ENCODE measurements at places on chromosomes 2 and 18. TPM values are rescaled to one million over a fixed set of nuclear protein-coding genes. Genes with fewer than 3 reads are reported as not detected.

HRH4 gene
- not detected for polyA plus RNA-seq

MALL gene
- polyA plus RNA-seq: 61.6 TPM

NDC80 gene
- 16.0 TPM for polyA plus RNA-seq

C2orf78 gene
- polyA plus RNA-seq: not detected

SLC14A1 gene
- polyA plus RNA-seq: 0.53 TPM

VWC2L gene
- not detected for polyA plus RNA-seq

DLX2 gene
- 6.0 TPM for polyA plus RNA-seq

GRCh38 chr2:239000500-239001073 is 152.7 kb downstream of the TWIST2 start:
- no peaks in the 10 kb centered on the region for H3K27me3 ChIP-seq
- H3K36me3 ChIP-seq: no peaks in the 10 kb centered on the region
- H3K4me3 ChIP-seq: no peak overlapping the region
- DNase-seq: no peak

DNA sequence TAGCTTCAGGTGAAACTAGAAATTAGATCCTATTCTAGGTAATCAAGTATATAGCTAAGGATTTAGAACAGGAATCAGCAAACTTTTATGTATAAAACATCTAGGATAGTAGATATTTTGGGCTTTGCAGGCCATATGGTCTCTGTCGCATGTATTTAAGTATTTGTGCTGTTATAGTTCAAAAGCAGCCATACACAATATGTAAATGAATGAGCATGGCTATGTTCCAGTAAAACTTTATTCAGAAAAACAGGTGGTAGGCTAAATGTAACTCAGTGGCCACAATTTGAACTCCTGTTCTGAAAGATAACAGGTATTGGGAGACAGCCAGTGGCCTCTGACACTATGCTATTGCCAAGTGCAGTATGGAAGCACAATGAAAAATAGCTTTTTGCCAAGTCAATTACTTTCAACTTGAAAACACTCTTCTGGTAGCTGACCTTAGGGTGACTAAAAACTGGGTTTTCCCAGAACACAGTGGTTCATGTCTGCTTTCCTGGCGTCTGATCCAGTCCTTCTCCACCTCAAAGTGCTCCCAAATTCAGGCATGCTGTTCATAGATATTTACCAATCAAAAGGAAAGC is 304.7 kb upstream of the SYT4 start:
- H3K4me3 ChIP-seq: no peak overlapping the region
- no peaks in the 10 kb centered on the region for H3K36me3 ChIP-seq
- H3K27me3 ChIP-seq: peaks cover 24% of the 10 kb centered on the region
- no peak for DNase-seq

GRCh38 chr2:28400921-28401320 is 8.3 kb downstream of the FOSL2 start:
- no peak overlapping the region for H3K4me3 ChIP-seq
- DNase-seq: no peak
- peak overlapping the region; percentile 98 for H3K27ac ChIP-seq

GRCh38 chr2:54891909-54892308 is 158.3 kb downstream of the RTN4 start:
- no peaks in the 10 kb centered on the region for H3K36me3 ChIP-seq
- no peak overlapping the region for H3K27ac ChIP-seq
- no peaks in the 10 kb centered on the region for H3K27me3 ChIP-seq
- DNase-seq: peak; percentile 62

DNA sequence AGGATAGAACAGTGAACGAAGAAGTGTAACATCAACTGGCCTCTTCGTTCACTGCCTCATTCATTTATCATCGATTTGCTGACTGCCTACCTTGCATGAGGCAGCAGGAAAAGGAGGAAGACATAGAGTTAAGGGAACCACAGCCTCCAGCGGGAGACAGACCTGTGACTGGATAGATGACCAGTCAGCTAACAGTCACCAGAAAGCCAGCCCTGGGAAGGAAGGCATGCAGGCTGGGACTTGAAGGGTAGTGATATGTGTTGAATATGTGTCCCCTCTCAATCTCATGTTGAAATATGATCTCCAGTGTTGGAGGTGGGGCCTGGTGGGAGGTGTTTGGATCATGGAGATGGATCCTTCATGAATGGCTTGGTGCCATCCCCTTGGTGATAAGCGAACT is 58.3 kb downstream of the CTIF start:
- DNase-seq: no peak
- H3K27ac ChIP-seq: no peak overlapping the region
- peaks cover 12% of the 10 kb centered on the region for H3K4me1 ChIP-seq
- H3K36me3 ChIP-seq: no peaks in the 10 kb centered on the region
- H3K27me3 ChIP-seq: no peaks in the 10 kb centered on the region
- H3K4me3 ChIP-seq: no peak overlapping the region

DNA sequence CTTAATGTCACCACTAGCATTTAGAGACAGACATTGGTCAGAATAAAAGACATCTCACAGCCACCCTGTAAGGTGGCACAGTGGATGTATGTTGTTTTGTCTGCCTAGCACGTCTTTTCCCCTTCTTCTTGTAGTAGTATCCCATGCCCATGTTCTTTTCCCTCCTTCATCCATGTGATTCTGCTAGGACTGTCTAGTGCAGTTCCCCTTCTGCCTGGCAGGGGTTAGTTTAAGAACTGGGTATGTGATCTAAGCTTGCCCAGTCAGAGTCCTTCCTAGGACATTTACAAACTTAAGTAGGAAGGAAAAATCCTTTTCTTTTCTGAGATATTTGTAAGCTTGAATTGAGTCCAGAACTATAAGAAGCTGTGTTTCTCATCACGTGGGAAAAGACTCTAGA is 172.3 kb downstream of the BABAM2 start:
- H3K4me1 ChIP-seq: peaks cover 19% of the 10 kb centered on the region
- no peak for DNase-seq
- no peak overlapping the region for H3K27ac ChIP-seq
- no peaks in the 10 kb centered on the region for H3K27me3 ChIP-seq
- H3K36me3 ChIP-seq: no peaks in the 10 kb centered on the region

DNA sequence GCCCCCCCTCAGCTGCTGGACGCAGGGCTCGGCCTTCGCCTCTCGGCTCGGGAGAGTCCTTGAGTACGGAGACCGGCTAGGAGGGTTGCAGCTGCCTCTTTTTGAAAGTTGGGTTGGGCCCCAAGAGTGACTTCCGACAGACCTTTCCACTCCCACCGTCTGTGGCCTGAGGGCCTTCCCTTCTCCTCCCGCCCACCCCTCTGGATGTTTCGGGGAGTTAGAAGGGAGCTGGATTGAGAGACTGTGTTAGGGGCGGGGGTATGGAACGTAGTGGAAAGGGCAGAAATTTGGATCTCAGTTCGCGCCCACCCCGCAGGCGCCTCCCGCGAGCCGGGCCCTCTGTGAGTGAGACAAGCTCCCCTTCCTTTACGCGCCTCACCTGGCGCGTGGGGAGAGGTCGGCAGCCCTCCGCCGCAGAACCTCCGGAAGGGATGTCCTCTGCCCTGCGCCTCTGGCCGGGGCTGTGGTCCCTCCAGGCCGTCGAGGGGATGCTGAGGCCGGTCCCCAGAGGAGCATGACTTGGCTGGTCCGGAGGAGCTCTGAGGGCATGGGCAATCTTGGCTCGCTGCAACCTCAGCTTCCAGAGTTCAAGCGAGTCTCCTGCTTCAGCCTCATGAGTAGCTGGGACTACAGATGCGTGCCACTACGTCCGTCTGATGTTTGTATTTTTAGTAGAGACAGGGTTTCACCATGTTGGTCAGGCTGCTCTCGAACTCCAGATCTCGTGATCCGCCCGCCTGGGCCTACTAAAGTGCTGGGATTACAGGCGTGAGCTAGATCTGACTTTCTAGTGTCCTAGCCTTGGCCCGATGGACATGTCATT is 15.9 kb downstream of the C2orf74 start:
- peak overlapping the region; percentile 91 for H3K27ac ChIP-seq
- no peaks in the 10 kb centered on the region for H3K27me3 ChIP-seq
- H3K4me1 ChIP-seq: peaks cover 43% of the 10 kb centered on the region

GRCh38 chr2:42984617-42985016 is 192.2 kb upstream of the HAAO start:
- no peak for DNase-seq
- no peak overlapping the region for H3K27ac ChIP-seq
- peaks cover 15% of the 10 kb centered on the region for H3K4me1 ChIP-seq
- no peaks in the 10 kb centered on the region for H3K27me3 ChIP-seq
- no peak overlapping the region for H3K4me3 ChIP-seq

GRCh38 chr2:182816866-182817265 is 49.6 kb downstream of the FRZB start:
- H3K4me3 ChIP-seq: no peak overlapping the region
- H3K27me3 ChIP-seq: peaks cover 18% of the 10 kb centered on the region
- H3K4me1 ChIP-seq: peaks cover 9% of the 10 kb centered on the region
- no peaks in the 10 kb centered on the region for H3K36me3 ChIP-seq

DNA sequence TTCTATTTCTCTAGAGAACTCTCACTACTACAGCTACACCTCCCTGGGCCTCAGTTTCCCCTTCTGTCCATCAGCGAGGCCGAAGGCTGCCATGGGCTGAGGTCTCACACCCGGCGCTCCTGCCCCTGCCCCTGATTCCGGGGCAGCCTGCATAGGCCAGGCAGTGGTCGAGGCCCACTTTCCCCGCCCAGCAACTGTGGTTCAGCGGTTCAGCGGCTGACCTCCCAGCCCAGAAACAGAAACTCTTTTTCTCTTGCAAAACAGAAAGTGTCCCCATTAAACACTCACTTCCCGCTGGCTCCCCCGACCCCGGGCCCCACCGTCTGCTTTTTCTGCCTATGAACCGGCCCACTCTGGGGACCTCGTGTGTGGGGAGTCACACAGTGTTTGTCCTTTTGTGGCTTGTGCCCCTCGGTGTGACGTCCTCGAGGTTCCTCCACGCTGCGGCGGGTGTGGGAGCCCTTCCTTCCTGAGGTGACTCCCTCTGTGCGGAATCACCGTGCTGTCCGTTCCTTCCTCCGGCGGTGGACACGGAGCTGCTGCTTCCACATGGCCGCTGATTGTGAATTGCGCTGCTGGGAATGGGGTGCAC is 16.0 kb downstream of the PDCD1 start:
- H3K4me1 ChIP-seq: no peaks in the 10 kb centered on the region
- H3K4me3 ChIP-seq: no peak overlapping the region
- H3K27ac ChIP-seq: no peak overlapping the region
- H3K27me3 ChIP-seq: peaks cover 32% of the 10 kb centered on the region

DNA sequence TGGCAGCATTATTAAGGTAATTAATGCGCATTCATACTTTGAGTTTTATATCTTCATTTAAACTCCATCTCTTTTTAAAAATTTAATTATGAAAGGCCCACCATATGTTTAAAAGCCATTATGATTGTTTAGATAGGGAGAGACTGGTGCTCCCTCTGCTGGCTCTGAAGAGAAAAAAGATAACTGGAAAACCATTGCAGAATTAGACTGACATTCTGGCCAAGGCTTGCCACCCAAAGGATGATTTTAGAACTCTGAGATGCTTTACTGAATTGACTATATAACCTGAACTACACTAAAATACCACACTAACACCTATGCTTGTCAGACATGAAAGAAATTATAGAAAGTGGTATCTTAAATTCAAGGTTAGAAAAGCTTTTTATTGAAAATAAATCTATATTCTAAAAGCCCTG is 127.6 kb upstream of the SPOPL start:
- H3K4me1 ChIP-seq: no peaks in the 10 kb centered on the region
- H3K4me3 ChIP-seq: no peak overlapping the region
- no peak overlapping the region for H3K27ac ChIP-seq
- peak; percentile 64 for DNase-seq
- H3K36me3 ChIP-seq: no peaks in the 10 kb centered on the region

GRCh38 chr2:99775585-99775984 is 285.8 kb upstream of the REV1 start:
- no peak overlapping the region for H3K4me3 ChIP-seq
- H3K4me1 ChIP-seq: no peaks in the 10 kb centered on the region

- no peak for DNase-seq
- H3K27me3 ChIP-seq: no peaks in the 10 kb centered on the region
- no peaks in the 10 kb centered on the region for H3K36me3 ChIP-seq
- peaks cover 5% of the 10 kb centered on the region for H3K4me1 ChIP-seq
These were observed 27.1 kb upstream of the FZD5 start for GRCh38 chr2:207796585-207797350.

DNA sequence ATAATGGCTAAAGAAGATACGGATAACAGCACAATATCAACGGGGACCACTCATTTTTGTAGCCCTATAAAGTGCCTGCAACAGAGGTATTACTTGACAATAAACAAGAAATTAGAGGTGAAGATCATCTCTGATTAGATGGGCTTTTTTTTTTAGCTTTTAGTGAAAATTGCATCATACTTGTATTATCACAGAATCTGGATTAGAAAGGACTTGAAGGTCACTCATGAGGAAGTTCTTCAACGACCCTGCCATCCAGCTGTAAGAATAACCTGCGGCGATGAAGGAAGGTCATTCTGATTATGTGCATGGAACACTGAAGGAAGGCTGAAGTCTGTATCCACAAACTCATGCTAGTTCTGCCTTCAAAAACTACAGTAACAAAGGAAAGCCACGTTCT is 40.5 kb downstream of the THOC1 start:
- H3K27ac ChIP-seq: no peak overlapping the region
- H3K27me3 ChIP-seq: no peaks in the 10 kb centered on the region
- H3K4me1 ChIP-seq: peaks cover 11% of the 10 kb centered on the region
- H3K36me3 ChIP-seq: peaks cover 23% of the 10 kb centered on the region
- no peak overlapping the region for H3K4me3 ChIP-seq
- no peak for DNase-seq

DNA sequence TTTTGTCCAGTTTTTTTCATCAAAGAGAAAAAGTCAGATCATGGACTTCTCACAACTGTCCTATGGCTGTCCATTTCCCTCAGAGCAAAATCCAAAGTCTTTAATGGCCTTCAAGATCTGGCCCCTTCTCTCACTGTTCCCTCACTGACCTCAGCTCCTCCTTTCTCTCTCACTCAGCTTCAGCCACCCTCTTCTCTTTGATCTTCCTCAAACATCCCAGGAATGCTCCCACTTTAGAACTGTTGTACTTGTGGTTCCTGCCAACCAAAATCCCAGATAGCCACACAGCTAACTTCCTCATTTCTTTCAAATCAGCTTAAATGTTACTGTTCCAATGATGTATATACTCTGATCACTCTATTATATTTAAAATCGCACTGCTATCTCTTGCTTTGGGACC is 82.9 kb downstream of the NUP35 start:
- H3K27ac ChIP-seq: no peak overlapping the region
- H3K4me1 ChIP-seq: peaks cover 7% of the 10 kb centered on the region
- no peaks in the 10 kb centered on the region for H3K36me3 ChIP-seq
- no peaks in the 10 kb centered on the region for H3K27me3 ChIP-seq

- H3K4me3 ChIP-seq: peak overlapping the region; percentile 76
- H3K4me1 ChIP-seq: no peaks in the 10 kb centered on the region
- DNase-seq: peak; percentile 70
- peaks cover 38% of the 10 kb centered on the region for H3K27me3 ChIP-seq
These were observed 627 bp downstream of the CDCA7 start for GRCh38 chr2:173355132-173355865.

- H3K4me1 ChIP-seq: peaks cover 11% of the 10 kb centered on the region
- H3K27ac ChIP-seq: no peak overlapping the region
- H3K27me3 ChIP-seq: no peaks in the 10 kb centered on the region
- peak; percentile 27 for DNase-seq
- H3K4me3 ChIP-seq: no peak overlapping the region
These were observed 47.6 kb downstream of the DIS3L2 start for GRCh38 chr2:232008907-232009638.

Data from GM23248 (cell line).